ENCODE measurements at places on chromosomes 16 and 17.
A peak's percentile ranks its signal among the peaks of the same experiment; 100 is the strongest.

DNA sequence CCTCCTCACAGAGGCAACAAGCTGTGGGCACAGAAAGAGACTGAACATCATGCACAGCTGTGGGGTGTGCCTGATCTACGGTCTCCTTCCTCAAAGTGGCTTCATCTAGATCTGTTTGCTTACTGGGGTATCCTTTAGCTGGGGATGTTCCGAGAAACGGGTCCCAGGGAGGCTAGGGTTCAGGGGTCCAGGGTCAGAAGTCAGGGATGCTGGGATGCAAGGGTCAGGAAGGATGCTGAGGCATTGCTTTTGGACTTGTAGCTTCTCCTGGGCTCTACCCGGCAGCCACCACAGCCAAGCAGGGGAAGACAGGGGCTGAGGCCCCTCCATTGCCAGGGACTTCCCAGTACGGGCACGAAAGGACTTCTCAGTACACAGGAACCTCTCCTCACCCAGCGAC lies 6.6 kb downstream of the CD300LG start:
- DNase-seq: no peak

- DNase-seq: peak; percentile 45
These were observed 97.4 kb upstream of the CACNG5 start for GRCh38 chr17:66737524-66737923.

DNA sequence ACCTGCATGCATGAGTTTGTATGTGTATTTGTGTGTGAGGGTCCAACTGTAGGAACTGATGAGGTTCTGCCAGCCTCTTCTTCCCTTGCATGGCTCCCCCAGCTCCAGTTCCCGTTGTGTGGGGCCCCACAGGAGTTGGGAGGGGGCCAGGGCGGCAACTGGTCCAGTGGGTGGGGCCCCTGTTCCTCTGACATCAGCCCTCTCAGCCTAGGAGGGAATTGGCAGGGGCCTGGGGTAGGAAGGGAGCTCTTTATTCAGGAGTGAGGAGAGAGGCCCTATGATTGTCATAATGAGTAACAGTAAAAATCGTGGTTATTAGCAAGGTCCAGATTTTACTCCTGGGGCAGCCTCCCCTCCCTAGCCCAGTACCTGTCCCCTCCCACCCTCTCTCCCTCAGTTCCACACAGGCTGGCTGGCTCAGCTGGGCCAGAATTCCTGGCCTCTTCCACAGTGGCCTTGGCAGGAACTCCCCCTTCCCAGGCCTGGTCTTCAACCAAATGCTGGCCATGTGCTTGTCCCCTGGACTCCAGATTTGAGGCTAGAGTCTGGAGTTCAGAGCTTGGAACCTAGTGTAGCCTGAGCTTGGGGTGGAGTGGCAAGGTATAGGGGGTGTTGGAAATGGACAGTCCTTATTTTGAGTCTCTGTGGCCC lies 18.9 kb downstream of the RARA start:
- no peak for DNase-seq

GRCh38 chr17:61380217-61380835 lies 19.3 kb upstream of the TBX2 start:
- DNase-seq: peak; percentile 37

DNA sequence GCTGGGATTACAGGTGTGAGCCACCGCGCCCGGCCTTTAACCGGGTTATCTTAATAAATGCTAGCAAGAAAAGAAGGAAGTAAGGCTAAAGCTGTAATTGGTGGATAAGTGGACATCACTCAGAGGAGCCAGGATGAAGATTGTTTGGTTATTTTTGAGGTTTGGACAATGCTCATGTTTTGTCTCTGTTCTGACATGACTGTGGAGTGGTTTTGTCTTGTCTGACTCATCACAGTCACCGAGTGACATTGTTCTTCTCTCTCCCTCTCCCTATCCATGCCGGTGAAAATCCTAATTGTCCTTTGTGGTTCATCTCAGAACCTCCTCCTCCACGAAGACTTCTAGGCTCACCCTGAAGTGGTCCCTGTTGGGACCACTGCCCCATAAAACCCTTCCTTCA lies 23.5 kb upstream of the GRIN2A start:
- DNase-seq: no peak

DNA sequence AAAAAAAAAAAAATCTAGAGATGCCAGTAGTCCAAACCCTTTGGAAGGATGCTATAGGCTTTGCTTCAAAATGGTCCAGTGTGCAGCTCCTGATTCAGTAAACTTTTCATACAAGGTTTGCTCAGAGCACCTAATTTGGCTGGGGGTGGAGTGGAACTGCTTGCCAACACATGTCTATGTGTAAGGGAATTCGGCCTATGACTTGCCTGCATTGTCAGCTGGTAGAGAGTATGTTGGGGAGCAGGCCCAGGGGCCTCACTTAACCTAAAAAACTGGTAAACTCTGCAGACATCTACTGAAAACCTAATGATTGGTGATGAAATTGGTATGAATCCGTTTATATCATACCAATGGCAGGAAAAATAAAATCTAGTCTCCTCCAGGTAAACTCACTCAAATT lies 1.5 kb upstream of the MFSD6L start:
- DNase-seq: no peak

GRCh38 chr17:21258593-21258992 lies 5.4 kb upstream of the NATD1 start:
- DNase-seq: no peak

DNA sequence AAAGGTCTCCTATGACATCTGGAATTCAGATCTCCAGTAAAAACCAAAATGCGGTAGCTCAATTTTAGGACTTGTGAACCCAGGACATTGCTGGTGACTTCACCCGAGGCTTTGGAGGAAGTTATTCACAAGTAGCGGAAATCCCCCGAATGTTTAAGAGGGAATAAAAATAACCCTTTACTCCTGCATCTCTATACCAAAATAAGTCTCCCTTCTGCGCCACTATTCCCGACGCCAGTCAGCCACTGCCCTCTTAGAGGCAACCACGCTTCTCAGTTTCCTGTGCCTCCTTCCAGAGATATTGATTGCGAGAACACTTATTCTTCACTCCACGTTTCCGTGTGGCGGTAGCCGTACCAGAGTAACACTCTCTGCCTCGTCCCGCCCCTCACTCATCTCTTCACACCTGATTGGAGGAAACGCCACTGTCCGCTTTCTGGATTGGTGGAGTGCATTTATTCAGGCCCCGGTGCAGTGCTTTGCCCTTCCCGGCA lies 27.4 kb downstream of the EMP2 start:
- peak; percentile 78 for DNase-seq

DNA sequence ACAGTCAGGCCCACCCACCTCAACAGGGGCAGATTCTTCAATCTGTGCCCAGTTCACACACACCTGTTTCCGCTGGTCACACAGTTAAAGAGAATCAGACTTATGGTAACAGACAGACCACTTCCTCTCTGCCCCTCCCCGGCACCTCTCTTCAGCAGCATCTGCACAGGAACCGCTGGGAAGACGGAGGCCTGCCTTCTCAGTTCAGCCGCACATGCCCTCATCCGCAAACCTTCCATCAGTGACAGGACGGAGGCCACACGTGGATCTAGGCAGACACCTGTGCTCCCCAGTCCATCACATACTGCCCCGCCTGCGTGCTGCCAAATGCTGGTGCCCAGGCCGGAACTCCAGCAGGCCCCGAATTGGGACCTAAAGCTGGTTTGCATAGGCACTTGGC lies 10.3 kb downstream of the PHB1 start:
- DNase-seq: no peak

- peak; percentile 72 for DNase-seq
These were observed 44.0 kb downstream of the SDK2 start for GRCh38 chr17:73600103-73600871.

- DNase-seq: no peak
These were observed 11.0 kb downstream of the KRT33A start for GRCh38 chr17:41339571-41340172.

GRCh38 chr17:82962163-82962720 lies 117.2 kb upstream of the METRNL start:
- DNase-seq: no peak

DNA sequence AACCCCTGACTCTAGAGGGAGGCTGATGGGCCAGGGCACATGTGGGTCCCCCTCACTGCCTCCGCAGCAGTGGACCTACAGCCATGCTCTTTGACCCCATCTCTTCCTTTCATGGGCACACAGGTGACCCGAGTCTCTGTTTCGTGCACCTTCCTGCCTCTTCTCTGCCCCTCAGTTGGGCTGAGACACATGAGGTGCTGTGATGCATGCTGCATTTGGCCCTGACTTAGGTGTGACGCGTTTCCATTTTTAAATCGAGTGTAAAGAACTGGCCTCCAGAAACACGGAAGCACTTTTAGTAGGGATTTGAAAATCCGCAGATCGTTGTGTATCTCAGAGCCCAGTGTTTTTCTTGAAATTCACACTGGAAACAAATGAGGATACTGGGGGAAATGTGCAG lies 24.6 kb downstream of the C16orf90 start:
- DNase-seq: no peak

GRCh38 chr17:9208381-9209105 lies 187.2 kb downstream of the NTN1 start:
- no peak for DNase-seq

DNA sequence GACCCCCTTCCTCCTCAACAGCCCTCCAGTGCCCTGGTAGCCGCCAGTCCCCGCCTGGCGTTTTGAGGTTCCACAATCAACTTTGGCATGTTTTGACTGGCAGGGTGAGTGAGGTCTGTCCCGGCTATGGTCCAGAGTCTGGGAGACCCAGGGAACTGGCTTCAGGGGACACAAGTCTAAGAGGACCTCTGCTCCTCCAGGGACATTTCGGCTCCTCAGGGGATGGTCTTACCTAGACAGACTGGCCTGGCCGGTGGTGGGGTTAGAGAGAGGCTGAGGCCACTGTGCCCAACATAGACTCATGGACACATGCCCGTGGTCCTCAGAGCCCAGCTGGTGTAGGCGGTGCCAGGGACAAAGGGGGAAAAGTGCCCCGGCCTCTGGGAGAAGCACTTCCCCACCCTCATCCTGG lies 2.2 kb downstream of the TMC8 start:
- DNase-seq: no peak

Measured in BE2C (cell line).